ENCODE measurements at places on chromosomes 16 and 17. TPM values are rescaled to one million over a fixed set of nuclear protein-coding genes. Genes with fewer than 3 reads are reported as not detected.
A peak's percentile ranks its signal among the peaks of the same experiment; 100 is the strongest.

Gene KREMEN2
- total RNA-seq, result not detected

Gene FOXF1
- not detected for total RNA-seq

DNA sequence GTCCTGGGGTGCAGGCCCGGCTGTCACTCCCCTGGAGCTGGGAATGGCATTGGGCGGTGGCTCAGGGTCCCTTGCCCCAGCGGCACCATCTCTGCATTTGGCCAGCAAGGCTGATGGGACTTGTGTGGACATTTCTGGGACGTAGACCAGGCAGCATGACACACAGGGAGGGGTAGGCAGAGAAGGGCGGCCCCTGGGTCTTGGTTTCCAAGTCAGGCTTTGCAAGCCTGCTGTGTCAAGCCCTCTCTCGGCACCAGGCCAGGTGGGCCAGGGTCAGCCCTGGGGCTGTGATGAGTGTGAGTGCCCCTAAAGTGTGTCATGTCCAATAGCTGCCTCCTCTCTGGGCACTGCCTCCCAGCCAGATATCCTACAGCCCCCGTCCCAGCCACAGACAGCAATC, 335.2 kb downstream of the SEC14L1 start:
- H3K27me3 ChIP-seq, result no peaks in the 10 kb centered on the region
- H3K4me3 ChIP-seq, result no peak overlapping the region
- peaks cover 41% of the 10 kb centered on the region for H3K36me3 ChIP-seq
- peak overlapping the region; percentile 86 for H3K27ac ChIP-seq

- no peaks in the 10 kb centered on the region for H3K36me3 ChIP-seq
- H3K27me3 ChIP-seq, result peaks cover 6% of the 10 kb centered on the region
- no peak overlapping the region for H3K4me3 ChIP-seq
- H3K27ac ChIP-seq, result no peak overlapping the region
Observed at GRCh38 chr16:86072328-86073102, 173.6 kb downstream of the IRF8 start.

DNA sequence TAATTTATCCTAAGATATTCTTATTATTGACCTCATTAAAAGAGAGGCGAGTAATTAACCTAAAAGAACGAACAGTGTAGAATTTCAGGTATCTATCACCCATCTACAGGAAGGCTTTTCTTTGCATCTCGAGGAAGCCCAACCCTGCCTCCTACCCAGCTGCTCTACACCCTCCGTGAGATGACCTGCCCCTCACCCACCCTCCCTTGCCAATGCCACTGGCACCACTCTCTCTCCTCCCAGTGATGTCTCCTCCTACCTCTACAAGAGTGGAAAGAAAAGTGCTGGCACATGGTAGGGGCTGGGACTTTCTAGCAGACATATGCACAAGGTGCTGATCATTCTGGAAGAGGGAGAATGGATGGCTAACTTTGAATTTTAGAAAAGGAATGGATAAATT, 22.9 kb upstream of the FOXJ1 start:
- peaks cover 27% of the 10 kb centered on the region for H3K36me3 ChIP-seq
- no peaks in the 10 kb centered on the region for H3K27me3 ChIP-seq
- H3K27ac ChIP-seq, result no peak overlapping the region
- no peak overlapping the region for H3K4me3 ChIP-seq
- H3K4me1 ChIP-seq, result peaks cover 16% of the 10 kb centered on the region
- no peak for DNase-seq

DNA sequence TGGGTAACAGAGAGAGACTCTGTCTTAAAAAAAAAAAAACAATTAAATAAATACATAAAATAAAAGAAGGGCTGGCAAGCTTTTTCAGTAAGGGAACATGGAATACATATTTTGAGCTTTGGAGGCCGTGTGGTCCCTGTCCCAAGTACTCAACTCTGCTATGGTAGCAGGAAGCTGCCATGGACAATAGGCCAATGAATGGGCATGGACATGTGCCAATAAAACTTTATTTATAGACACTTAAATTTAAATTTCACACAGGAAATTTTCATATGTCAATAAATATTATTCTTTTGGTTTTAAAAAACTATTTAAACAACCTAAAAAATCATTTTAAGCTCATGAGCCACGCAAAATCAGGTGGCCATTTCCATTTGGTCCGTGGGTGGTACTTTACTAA, 3.8 kb downstream of the OTOA start:
- H3K27me3 ChIP-seq, result peaks cover 3% of the 10 kb centered on the region
- H3K27ac ChIP-seq, result no peak overlapping the region
- DNase-seq, result no peak
- H3K4me1 ChIP-seq, result peaks cover 4% of the 10 kb centered on the region
- no peaks in the 10 kb centered on the region for H3K36me3 ChIP-seq
